ENCODE measurements at places on chromosomes 3 and 15.

DNA sequence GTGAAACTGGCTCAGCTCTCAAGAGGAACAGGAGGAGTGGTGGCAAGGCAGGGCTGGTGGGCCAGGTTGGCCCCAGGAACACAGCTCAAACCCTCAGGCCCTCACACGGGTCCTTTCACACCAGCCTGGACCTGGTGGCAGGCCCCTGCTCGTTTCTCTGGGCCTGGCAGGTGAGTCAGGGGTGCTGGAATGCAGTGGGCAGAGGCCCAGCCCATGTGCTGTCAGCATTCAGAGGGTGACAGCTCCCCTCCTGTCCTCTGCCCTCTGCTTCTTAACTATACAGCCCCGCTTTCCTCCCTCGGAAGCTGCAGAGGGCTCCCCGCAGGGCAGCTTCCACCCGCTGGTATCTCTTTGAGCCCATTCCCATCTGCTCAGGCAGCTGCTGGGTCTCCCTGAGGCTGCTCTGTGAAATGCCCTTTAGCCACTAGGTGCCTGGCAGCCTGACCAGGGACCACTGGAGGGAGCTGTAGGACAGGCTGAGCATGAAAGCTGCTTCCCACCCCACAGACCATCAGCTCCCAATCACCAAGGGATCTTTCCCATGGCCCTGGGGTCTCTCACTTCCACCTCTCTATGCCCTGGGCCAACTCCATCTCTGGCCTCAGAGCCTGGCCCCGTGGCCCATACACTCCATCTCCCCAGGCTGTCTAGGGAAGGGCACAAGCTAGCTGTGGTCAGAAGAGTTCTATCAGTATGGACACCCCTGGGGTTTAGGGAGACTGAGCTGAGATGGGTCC is 24.8 kb downstream of the SHF start:
- peak; percentile 80 for DNase-seq

DNA sequence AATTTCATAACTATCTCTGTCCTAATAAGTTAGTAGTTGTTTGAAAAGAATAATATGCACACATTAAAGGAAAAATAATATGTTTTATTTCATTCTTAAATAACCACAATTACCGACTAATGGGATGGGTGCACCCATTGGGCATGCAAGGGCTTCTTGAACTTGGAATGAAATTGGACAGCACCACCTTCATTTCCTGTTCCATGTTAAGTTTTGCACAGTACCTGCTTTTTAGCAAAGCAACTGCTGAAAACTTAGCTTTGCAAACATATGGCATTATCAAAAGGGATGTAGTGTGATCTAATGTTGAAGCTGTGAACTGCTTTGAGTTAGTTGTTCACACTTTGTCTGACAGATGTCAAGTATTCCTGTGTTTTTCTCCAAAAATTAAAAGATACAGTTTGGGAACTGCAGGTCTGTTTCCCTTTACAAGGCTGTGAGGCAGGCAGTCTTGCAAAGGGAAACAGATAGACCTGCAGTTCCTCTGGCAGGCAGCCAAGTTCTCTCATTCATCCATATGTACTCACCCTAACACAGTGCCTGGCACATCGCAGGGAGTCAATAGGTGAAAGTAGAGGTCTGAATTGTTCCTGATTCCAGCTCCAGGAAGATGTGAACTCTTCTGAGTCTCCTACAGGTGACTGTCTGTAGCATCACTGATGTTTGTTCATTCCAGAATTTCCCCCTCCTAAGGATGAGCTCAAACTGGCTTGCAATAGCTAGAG is 64.3 kb upstream of the GOLGA8B start:
- peak; percentile 35 for DNase-seq

DNA sequence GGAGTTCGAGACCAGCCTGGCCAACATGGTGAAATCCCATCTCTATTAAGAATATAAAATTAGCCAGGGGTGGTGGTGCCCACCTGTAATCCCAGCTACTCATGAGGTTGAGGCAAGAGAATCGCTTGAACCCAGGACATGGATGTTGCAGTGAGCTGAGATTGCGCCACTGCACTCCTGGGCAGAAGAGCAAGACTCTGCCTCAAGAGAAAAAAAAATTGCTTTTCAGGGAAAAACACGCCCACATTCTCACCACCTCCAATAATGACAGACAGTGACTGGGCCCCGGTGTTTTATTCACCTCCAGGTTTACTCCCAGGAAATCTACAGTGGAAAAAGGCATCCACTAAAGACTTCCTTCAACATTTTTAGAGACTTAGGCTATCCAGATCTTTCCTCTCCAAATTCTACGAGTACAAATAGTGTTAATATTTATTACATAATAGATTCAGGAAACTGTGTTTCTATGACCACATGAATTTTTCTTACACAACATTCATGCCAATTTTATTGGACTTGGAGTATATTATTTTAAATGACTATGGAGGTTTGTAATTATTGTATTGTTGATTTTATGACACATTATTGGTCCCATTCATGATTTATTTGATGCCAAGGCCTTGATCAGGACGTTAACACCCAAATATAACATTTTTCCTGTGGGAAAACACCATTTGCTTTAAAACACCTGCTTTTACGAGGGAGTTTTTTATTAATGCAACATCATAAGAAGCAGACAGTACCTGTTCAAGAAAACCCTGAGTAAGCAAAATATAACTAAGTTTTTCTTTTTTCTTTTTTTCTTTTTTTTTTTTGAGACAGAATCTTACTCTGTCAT is 26.6 kb downstream of the IGF2BP2 start:
- no peak for DNase-seq

GRCh38 chr3:127629467-127630403 is 750 bp downstream of the PODXL2 start:
- DNase-seq: no peak

GRCh38 chr15:92821491-92822116 is 78.5 kb upstream of the CHD2 start:
- peak; percentile 32 for DNase-seq

DNA sequence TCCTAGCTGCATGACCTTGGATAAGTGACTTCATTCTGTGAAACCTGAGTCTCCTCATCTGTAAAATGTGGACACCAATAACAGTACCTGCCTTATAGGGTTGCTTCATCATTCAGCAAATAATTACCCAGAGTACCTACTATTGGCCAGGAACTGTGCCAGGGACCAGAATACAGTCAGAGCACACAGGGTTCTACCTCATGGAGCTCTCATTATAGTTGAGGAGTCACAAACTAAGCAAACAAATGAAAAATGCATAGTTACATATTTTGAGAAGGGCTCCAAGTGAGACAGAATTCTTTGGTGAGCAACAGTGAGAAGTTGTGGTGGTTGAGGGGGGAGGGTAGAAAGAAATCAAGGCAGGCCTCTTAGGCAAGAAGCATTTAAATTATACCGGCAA is 308.6 kb upstream of the WNT5A start:
- DNase-seq: no peak

DNA sequence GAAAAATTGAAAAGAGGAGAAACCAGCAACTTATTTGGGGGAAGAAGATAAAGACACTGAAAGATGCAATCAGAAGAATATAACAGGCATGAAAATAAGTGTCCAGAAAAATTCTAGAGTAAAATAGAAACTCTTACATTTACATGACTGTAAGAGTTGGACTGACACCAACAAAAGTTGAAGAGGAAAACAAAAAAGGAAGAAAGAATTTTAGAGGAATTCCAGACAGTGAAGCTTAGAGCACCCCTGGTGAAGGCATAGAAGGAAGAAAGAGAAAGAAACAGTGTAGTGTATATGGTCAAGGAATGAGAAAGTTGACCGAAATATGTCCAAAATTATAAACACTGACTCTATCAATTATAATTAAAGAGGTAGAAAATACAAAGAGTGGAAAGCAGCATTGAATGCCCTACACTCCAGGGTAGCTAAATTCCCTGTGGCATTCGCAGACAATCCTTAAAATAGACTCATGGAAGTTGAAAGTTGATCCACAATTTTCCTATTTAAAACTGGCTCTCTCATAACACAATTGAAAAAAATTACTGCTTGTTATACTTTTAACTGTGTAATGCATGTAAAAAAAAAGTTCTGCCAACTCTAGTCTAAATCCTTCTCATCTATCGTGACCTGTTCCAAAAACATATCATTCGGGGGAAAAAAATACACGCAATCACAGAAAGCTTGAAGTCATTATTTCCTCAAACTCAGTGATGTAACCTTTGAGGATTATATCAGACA is 102.6 kb upstream of the ABI3BP start:
- DNase-seq: no peak

- no peak for DNase-seq
Observed at GRCh38 chr15:47839233-47839825, 122.0 kb downstream of the SEMA6D start.

DNA sequence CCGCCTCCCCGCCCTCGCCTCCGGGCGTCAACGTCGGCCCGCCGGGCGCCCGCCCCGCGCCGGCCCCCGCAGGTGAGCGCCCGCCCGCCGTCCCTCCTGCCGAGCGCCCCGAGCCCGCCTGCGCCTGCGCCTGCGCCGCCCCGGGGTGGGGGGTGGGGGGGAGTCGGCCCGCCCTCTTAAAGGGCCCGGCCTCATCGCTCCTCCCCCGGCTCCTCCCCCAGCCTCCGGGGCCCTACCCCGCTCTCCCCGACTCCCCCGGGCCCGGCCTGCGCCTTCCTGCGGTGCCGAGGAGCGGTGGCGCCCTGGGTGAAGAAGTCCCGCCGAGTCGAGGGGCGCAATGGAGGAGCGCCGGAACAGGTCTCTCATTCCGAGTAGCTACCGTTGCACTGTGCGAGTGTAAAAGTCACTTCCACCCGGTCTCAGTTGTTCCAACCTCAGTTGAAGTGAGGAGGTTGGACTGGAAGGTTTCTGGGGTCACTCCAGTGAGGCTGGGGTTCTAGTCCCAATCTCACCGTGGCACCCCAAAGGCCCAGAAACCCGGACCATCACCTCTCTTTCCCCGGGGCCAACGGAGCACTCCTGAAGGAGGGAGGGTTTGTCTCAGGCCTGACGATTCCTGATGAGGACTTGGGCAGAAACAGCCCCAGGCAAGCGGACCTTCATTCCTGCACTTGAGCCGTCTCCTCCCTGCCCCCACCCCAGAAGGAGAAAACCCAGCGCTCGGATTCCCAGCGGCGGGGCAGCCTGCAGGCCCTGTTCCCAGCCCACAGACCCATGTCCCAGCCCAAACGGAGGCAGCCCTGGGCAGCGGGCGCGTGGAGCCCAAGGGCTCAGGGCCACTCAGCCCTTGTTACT is 1.5 kb upstream of the TNK2 start:
- peak; percentile 84 for DNase-seq

DNA sequence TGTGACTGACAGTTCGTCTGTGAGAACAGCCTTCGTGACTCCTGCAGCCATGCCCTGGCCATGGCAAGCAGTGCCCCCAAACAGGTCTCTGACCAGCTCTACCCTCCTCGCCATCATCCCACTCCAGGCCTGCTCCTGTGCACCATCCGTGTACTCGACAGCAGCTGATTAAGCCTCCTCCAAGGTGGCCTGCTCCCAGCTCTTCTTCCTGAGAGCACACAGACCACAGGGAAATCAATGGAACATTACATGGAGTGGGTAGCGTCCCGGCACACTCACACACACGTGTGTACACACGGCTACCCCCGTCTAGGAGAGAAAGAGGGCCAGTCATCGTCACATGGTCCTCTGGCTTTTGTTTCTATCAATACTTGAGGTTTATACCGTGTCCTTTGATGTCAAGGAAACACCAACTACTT is 21.1 kb downstream of the ANXA2 start:
- DNase-seq: no peak

GRCh38 chr3:4421121-4421520 is 45.9 kb downstream of the SUMF1 start:
- DNase-seq: peak; percentile 92

GRCh38 chr15:28993051-28993719 is 107.4 kb downstream of the APBA2 start:
- DNase-seq: peak; percentile 12

DNA sequence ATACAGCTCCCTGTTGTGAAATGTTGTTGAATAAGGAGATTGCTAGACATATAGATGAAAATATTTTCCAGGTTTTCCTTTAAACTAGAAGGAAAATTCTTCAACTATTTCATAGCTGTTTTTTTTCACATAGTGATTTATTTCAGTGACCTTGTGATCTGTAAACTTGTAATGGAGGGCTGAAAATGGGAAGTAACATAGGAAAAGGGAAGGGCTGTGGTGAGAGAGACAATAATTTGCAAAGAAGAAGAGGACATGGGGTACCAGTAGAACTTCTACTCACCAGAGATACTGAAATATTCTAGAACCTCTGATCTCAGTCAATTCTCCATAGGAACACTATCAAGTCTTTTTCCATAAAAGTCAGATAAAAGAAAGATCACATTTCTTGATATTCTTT is 60.4 kb downstream of the PLS1 start:
- peak; percentile 38 for DNase-seq

- DNase-seq: peak; percentile 80
Observed at GRCh38 chr3:150721285-150722130, 17.8 kb upstream of the ERICH6 start.

- DNase-seq: no peak
Observed at GRCh38 chr3:5194341-5194740, 6.8 kb downstream of the EDEM1 start.

GRCh38 chr3:153250446-153250845 is 88.4 kb downstream of the RAP2B start:
- DNase-seq: peak; percentile 57

DNA sequence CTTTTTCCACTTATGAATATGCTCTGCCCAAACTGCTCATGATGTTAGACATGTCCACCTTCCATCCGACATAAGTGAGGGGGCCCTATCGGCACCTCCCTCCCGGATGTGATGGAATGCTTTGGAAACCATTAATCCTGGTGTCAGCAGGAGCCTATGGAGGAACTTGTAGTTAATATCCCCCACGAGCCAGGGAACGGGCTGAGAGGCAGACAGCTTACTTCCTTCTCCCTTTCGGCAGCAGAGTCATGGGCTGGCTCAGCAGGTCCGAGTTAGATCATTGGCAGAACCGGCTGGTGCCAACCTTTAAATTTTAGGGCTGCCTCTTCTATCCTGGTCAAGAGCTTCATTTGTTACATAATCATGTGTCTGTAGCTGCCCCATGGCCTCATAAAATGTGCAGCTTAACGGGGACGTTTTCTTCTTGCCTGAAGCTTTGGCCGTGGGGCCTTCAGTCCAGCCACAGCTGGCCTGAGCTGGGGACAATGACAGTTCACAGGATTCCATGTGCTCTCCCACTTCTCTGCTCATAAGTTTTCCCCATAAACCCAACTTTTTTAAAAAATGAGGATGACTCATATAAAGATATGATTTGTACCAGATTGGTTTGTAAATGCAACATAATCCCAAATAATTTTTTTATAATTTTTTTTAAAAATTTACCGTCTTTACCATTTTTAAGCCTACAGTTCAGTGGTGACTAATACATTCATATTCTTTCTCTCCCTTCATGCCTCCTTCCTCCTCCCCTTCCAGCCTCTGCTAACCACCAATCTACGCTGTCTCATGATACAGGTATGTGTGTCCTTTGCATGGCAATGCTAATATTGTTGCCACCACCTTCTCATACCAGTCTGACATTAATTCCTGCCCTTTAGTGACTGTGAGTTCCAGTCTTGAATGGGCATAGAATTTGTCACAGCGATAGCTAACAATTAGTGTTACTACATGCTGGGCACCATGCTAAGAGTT is 62.2 kb upstream of the RGMA start:
- peak; percentile 46 for DNase-seq

GRCh38 chr15:80321853-80322252 is 69.8 kb upstream of the CTXND1 start:
- DNase-seq: no peak

- no peak for DNase-seq
Observed at GRCh38 chr3:23550402-23550801, 255.4 kb upstream of the UBE2E1 start.

All from suppressor macrophage treated with lipopolysaccharide for 4 hours (primary cell).